ENCODE measurements at places on chromosomes 5 and 9. TPM values are rescaled to one million over a fixed set of nuclear protein-coding genes. Genes with fewer than 3 reads are reported as not detected.

GABBR2 gene
- polyA plus RNA-seq: not detected

DNA sequence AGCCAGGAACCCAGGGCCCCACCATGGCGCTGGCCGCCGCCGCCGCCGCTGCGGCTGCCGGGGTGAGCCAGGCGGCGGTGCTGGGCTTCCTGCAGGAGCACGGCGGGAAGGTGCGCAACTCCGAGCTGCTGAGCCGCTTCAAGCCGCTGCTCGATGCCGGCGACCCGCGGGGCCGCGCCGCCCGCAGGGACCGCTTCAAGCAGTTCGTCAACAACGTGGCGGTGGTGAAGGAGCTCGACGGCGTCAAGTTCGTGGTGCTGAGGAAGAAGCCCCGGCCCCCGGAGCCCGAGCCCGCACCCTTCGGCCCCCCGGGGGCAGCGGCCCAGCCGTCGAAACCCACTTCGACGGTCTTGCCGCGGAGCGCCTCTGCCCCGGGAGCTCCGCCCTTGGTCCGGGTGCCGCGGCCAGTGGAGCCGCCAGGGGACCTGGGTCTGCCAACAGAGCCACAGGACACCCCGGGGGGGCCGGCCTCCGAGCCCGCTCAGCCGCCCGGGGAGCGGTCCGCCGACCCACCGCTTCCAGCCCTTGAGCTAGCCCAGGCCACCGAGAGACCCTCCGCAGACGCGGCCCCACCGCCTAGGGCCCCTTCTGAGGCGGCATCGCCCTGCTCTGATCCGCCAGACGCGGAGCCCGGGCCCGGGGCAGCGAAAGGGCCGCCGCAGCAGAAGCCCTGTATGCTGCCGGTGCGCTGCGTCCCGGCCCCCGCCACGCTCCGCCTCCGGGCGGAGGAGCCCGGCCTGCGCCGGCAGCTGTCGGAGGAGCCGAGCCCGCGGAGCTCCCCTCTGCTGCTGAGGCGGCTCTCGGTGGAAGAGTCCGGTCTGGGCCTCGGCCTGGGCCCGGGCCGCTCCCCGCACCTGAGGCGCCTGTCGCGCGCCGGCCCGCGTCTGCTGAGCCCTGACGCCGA lies 749 bp downstream of the SOWAHA start:
- no peak for DNase-seq

GRCh38 chr5:102959055-102959454 lies 160.9 kb downstream of the GIN1 start:
- DNase-seq: peak; percentile 28

DNA sequence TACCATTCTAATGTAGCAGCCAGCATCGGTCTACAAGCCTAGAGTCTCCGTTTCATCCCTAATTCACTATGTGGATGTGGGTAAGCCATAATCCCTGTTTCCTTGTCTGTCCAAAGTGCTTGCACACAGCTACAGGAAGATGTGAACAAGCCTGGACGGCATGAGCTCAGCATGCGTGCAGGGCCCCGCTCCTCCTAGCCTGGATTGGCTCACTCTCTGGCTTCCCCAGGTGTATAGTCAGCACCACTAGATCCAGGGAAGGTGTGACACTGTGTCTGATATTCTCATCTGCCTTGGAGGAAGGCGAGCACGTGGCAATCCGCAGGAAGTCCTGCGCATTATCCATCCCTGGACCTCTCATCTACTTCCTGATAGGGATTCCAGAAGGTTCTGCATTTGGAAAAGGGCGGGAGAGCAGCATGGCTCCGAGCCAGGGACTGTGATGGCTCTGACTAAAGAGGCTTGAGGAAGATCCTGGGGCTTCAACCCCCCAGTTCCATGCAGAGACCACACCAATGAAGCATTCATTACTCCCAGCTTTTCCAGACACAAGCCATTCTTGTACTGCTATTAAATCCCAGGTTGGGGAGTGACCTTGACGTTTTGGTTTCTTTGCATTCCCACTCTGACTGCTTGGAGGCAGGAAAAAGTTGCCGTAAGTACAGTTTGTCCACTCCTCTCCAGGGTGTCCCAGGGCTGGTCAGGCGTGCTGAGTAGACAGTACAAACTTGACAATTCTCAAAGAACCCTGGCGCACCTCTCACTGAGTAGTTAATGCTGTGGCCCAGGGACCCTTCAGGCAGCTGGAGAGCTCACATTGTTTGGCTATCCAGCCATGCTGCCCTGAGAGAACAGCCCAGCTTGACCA lies 65.6 kb downstream of the PSD2 start:
- no peak for DNase-seq

DNA sequence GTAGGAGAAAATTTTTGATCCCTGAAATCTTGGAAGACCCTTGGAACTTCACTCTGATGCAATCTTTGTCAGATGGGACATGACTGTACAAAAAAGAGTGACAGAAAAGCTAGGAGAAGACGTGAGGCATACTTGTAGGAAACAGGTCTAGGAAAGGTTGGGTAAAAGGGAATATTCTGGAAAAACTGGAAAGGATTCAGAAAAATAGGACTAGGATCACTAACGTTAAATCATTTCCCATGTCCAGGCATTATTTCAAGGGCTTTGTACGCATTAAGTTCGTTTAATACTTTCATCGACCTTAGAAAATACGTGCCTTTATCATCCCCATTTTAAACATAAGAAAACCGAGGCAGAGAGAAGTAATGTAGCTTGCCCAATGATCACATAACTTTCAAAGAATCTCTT lies 2.9 kb downstream of the ALDH1A1 start:
- DNase-seq: no peak

- DNase-seq: peak; percentile 87
Measured at GRCh38 chr9:127698985-127699670, 7.7 kb upstream of the CFAP157 start.

DNA sequence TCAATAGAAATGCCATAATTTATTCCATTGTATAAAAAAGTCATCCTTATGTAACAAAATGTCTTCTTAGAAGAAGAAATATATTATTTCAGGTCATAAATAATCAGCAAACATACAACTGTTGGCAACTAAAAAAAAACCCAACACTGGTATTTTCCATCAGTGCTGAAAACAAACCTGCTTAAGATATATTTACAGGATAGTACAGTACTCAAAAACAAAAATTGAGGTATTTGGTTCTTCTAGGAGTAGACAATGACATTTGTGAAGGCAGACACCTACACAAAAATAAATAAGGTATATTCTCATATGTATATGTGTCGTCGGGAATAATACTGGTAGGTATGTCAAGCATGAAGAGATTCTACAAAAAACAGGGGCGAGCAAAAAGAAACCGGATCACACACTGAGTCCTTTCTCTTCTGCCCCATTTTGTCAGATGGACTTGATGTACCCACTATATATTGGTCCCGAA lies 2.9 kb downstream of the DUSP1 start:
- DNase-seq: no peak

DNA sequence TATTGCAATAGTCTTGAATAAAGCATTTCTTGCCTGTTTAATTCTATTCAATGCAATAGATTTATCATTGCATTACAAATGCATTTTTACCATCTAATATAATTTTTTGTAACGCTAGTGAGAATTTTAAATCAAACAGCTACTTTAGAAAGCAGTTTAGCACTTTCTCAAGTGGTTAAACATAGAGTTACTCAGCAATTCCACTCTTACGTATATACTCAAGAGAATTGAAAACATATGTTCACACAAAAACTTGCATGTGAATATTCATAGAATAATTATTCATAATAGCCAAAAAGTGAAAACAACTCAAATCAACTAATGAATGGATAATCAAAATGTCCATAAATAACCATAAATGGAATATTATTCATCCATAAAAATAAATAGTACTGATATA lies 244.7 kb downstream of the TMEM167A start:
- no peak for DNase-seq

ST8SIA4 gene
- 0.43 TPM for polyA plus RNA-seq

DNA sequence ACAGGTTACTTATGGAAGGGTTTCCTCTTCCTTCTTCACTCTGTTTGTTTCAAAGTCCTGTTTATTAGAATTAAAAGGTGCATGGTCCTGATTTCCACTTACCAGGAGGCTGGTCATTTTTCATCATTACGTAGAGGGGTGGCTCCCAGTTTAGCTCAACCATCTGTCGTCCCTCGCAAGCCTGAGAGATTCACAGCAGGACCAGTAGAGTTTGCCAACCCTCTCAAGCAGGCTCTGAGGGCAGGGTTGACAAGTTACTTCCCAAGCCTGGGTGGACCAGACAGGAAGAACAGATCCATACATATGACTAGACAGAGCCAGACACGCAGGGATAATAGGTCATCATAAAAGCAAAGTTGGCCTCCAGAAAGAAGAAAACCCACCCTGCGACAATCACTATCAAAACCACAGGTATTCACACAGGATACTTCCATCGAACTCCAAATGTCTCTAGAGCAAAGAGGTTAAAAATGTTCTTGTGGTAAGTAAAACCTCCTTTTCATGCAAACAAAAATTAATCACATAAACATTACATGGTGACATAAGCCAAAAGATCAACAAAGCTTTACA lies 151.9 kb downstream of the ELAVL2 start:
- no peak for DNase-seq

DNA sequence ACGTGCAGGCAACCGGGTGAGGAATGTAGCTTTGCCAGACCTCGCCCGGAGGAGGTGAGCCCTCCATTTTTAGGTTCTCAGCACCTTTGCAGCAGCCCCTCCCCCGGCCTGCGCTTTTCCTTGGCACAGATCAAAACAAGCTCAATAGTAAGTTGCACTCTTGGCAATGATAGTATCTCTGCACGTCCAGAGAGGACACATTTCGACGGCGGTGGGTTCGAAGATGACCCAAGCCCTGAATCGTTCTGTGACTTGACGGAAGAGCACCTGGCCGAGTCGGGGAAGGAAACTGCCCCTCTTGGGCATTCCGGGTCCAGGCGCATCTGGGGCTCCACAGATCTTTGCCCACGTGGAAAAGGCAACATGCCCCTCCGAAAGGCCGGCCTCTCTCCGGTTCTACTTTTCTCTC lies 904 bp downstream of the GDNF start:
- DNase-seq: no peak

SLC34A1 gene
- 0.06 TPM for polyA plus RNA-seq

- DNase-seq: no peak
Measured at GRCh38 chr9:100575006-100575405, 2.9 kb upstream of the CAVIN4 start.

DNA sequence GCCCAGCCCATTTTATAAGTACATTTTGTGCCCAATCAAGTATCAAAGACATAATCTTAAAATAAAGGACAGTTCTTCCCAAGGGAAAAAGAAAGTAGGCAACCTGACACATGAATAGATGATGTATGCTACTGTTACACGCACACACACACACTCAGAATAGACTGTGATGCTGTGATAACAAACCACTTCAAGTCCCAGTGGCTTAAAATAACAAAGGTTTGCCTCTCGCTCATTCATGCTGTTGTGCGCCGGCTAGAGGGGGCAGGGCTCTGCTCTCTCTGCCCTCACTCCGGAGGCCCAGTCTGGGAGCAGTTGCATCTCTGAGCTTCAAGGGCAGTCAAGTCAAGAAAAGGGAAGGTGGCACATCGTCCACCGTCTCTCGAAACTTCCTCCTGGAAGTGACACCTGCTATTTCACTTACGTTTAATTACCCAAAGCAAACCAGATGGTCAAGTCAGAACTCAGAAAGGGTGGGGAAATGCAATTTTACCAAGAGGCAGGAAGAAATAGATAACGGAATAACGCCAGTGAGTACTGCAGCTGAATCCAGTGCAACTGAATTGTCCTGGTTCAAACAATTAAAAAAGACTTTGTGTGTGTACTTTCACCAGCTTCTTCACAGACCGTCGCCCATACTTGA lies 43.3 kb downstream of the ANKRD33B start:
- no peak for DNase-seq

GRCh38 chr9:133866946-133867345 lies 125.2 kb downstream of the VAV2 start:
- DNase-seq: no peak

TRIM36 gene
- 2.2 TPM for polyA plus RNA-seq

TOMM5 gene
- 193 TPM for polyA plus RNA-seq

- no peak for DNase-seq
Measured at GRCh38 chr5:27387535-27388073, 349.2 kb upstream of the CDH9 start.

DNA sequence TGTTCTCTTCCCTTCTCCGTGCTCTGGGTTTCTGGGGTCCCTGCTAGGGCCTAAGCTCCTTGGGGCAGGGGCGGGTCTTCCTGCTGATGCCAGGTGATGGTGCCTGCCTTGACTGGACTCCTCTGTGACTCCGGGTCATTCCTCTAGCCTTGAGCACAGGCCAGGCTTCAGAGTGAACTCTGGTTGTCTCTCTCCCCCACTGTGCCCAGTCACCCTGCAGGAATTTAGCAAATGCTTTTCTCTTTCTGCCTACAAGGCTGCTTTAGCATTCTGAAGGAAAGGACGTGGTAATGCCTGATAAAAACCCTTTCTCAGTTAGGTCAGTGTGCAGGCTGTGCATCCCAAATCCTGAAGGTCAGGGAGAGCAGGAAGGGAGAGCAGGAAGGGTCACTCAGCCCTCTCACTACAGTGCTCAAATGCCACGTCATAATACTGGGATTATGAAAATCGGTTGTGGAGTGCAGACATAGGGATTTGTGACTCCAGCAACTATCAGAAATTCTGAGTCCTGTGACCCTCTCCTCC lies 2.7 kb downstream of the CXCL14 start:
- DNase-seq: no peak

GRCh38 chr5:114237766-114238165 lies 124.1 kb upstream of the KCNN2 start:
- no peak for DNase-seq

DNA sequence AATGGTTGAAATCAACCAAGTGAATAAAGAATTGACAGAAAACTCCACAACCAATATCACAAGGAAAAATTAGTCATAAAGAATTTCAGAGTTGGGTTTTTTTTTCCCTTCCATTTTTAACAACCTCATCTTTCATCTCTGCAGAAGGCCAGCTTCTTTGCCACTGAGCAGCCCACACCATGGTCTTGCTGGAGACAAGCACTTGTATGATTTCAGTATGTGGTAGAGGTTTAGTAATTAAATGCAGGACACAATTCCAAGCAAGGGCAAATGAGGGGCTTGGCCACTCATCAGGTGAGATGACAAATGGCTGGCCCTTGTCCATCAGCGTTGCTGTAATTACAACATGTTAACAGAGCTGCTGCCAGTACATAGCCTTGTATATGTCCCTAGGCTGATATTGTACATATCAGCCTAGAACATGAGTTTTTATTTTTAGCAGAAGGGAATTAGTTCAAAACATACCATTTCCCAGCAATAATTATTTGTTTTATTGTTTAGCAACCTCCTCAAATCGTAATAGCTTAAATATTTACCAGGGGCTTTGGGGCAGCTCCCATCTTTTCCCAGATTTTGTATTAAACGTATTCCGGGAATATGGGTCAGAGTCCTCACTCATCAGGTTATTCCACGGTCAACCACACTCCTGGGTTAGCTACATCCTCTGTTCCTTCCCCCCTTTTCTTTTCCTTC lies 5.0 kb upstream of the C9 start:
- no peak for DNase-seq

- no peak for DNase-seq
Measured at GRCh38 chr5:71872311-71872864, 153.3 kb downstream of the CARTPT start.

- no peak for DNase-seq
Measured at GRCh38 chr9:130117816-130118632, 54.2 kb upstream of the NCS1 start.

- DNase-seq: no peak
Measured at GRCh38 chr5:79756076-79756475, 66.4 kb downstream of the CMYA5 start.

SHISAL2B gene
- not detected for polyA plus RNA-seq

Measured in keratinocyte (primary cell).